ENCODE measurements at places on chromosomes 11 and 22.

- no peak for DNase-seq
Observed at GRCh38 chr22:42549331-42550060, 4.3 kb upstream of the SERHL2 start.

DNA sequence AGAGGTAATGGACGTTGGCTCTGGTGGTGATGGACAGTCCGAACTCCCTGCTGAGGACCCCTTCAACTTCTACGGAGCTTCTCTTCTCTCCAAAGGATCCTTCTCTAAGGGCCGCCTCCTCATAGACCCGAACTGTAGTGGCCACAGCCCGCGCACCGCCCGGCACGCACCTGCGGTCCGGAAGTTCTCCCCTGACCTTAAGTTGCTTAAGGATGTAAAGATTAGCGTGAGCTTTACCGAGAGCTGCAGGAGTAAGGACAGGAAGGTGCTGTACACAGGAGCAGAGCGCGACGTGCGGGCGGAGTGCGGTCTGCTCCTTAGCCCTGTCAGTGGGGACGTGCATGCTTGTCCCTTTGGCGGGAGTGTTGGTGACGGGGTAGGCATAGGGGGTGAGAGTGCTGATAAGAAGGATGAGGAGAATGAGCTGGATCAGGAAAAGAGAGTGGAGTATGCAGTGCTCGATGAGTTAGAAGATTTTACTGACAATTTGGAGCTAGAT lies 6.1 kb downstream of the DGCR8 start:
- DNase-seq, result no peak

GRCh38 chr11:78748918-78749690 lies 174.4 kb upstream of the NARS2 start:
- DNase-seq, result no peak

DNA sequence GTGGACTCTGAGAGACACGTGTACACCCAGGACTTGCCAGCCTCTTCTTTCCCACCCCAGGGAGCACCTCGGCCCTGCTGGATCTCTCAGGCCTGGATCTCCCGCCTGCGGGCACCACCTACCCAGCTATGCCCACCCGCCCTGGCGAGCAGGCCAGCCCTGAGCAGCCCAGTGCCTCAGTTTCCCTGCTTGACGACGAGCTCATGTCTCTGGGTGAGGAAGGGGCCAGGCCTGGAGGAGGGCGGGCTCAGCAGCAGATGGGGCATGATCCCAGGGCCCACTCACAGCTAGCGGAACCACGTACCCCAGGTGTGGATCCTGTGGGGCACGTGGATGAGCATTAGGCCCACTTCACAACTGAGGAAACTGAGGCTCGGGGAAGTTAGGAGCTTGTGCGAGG lies 13.7 kb upstream of the SH3BP1 start:
- DNase-seq, result no peak

- DNase-seq, result no peak
Observed at GRCh38 chr22:49946612-49947295, 13.8 kb upstream of the PIM3 start.

DNA sequence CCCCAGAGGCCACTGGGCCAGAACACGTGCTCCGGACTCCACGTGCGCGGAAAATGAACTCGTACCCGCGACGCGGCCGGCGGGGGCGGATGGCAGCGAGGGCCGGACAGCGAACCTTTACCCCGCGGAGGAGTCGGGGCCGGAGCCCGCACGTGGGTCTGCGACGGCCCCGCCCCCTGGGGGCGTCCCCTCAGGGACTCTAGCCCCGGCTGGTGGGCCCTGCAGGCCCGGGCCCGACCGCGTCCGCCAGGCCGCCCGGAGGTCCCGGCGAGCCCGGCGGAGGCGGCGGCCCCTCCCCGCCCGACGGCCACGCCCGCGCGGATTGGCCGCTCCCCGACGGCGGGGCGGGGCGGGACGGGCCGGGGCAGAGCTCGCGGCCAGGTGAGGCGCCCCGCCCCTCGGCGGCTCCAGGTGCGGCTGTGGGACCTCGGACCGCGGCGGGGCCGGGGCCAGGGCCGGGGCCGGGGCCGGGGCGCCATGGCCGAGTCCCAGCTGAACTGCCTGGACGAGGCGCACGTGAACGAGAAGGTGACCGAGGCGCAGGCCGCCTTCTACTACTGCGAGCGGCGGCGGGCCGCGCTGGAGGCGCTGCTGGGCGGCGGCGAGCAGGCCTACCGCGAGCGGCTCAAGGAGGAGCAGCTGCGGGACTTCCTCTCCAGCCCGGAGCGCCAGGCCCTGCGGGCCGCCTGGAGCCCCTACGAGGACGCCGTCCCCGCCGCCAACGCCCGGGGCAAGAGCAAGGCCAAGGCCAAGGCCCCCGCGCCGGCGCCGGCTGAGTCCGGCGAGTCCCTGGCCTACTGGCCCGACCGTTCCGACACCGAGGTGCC lies at the start of gene FAM83F:
Gene FAM83F (plus strand): TSS at position 389 of the 827 bp plus-strand sequence. CDS start 89 bp downstream, at position 478.
- DNase-seq, result no peak

GRCh38 chr11:67470337-67471002 lies 1.4 kb upstream of the TMEM134 start:
- DNase-seq, result no peak

- no peak for DNase-seq
Observed at GRCh38 chr11:119344291-119345010, 2.1 kb downstream of the MFRP start.

Measured in IMR-90 (cell line).